Activated CD8-positive, alpha-beta memory T cell treated with anti-CD3 and anti-CD28 coated beads for 48 hours (primary cell): ENCODE measurements at places on chromosomes 2 and 18.

GRCh38 chr18:5057386-5058348 is 139.4 kb downstream of the AKAIN1 start:
- no peak for DNase-seq

- DNase-seq: no peak
Measured at GRCh38 chr2:20803226-20803682, 19.6 kb downstream of the LDAH start.

DNA sequence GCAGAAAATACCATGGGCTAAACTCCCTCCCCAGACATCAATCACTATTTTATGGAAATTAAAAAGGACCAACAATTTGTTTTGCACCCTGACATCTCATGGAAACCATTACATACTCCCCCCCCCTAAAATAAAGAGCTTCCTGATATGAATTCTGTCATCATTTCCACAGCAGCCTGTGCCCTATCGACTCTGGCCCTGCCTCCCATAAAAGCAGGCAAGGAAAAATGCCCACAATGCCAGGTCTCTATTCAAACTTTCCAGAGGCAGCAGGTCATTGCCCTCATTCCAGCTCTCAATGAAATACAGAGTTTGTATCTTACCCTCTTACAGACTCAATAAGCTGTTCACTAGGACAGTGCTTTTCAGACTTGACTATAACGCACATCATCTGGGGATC is 254.4 kb upstream of the TANK start:
- DNase-seq: no peak

DNA sequence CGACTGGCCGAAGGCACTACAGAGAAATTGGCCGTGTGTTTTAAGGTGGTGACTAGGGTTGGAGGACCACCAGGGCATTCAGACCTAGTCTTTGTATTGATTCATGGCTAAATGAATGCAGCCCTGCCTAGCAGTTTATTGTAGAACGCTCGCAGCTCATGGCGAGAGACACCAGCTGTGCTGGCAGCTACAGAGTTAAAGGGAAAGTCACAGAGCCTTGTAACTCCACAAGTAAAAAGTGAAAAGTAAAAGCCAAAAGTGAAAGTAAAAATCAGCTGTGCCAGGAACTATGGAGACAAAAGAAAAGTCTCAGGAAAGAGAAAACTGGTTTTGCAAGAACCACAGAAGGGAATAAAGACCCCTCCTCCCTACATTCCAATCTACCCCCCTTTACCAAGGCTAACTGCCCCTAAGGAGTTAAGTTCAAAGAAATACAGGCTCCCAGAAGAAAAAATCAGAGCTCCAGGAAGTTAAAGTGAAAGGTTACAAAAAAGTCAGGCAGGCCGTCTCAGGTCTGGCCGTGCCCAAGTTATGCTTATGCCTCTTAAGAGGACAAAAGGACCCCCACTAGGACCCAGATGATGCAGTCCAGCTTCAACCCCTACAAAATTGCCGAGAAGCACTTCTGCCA is 46.4 kb upstream of the SELENOI start:
- DNase-seq: no peak

DNA sequence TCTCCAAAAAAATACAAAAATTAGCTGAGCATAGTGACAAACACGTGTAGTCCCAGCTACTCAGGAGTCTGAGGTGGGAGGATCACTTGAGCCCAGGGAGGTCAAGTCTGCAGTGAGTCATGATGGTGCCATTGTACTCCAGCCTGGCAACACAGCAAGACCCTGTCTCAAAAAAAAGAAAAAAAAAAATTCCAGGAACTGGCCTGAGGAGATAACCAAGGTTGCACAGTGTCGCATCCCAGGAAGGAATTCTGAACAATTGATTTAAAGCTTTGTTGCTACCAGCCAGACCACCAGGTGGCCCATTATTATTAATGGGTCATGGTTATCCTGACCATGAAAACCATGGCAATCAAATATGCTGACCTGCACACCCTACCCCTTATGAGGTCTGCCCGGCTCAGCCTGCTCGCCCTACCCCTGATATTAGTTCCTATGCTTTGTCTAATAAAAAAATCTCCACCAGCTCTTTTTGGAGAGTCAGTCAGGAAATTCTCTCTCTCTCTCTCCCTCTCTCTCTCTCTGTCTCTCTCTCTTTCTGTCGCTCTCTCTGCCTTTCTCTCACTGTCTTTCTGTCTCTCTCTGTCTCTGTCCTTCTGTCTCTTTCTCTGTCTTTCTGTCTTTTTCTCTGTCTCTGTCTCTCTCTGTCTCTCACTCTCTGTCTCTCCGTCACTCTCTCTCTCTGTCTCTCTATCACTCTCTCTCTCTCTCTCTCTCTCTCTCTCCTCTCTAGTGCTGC is 73.7 kb downstream of the NCAPH start:
- no peak for DNase-seq

- DNase-seq: no peak
Measured at GRCh38 chr2:189504238-189504637, 63.0 kb downstream of the WDR75 start.

GRCh38 chr2:233105156-233105895 is 45.2 kb downstream of the INPP5D start:
- no peak for DNase-seq

DNA sequence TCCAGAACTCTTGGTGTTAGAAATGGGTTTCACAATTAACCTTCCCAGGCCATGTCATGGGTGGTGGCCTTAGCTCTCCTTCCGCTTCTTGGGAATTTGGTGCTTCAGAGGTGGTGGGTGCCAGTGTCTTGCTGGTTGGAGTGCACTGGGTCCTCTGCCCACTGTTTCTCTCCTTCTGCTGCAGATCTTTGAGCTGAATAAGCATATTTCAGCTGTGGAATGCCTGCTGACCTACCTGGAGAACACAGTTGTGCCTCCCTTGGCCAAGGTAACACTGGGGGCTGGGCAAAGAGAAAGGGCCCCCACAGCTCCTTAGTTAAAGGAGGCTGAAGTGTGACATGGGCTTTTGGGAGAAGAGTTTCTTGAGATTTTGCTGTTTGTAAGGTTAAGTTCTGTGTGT is 32.0 kb upstream of the PRLH start:
- DNase-seq: no peak

GRCh38 chr18:3062798-3063680 is 50.1 kb upstream of the LPIN2 start:
- no peak for DNase-seq

DNA sequence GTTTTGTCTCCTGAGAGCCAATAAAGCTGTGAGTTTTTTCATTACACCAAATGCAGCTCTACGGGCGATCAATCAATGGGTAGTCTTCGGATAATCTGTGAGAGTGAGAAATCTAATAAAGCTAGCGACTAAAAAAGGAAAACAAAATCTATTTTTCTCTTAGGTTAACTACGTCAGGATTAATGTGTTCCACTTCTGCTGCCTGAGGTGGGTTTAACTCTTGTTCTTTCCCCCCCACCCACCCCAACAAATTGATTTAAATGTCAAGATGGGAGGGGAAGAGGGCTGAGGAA is 63.0 kb upstream of the PSMD14 start:
- DNase-seq: no peak

DNA sequence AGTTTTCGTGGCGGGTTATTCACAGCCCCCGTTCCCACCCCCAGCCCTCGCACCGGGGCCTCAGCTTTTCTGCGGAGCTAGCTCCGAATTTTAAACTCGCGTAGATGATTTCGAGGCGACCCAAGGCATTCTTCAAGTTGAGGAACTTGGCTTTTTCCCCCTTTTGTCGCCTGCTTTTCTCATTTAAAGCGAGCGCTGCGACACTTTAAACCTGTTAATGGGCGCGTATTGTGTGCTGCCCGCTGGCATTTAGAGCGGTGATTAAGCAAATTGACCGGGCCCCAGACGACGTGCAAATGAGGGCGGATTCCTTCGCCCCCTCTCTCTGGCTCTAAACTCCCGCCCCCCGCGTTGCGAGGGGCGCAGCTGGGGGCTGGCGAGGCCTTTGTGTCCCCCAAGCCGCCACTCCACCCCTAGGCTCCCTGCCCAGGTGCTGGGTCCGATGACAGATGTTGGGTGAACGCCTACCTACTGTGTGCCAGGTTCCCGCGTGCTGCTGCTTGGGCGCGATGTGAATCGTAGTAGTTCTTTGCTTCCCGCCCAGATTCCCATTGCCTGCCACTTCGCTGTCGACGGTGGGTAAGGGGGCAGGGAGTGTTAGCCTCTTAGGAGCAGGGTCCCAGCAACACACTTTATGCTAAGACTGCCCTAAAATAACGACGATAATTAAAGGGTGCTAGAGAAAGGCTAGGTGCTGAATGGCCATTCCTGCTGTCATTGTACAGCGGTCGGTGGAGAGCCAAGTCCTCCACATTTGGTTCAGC is 1.9 kb downstream of the TCF7L1 start:
- no peak for DNase-seq

DNA sequence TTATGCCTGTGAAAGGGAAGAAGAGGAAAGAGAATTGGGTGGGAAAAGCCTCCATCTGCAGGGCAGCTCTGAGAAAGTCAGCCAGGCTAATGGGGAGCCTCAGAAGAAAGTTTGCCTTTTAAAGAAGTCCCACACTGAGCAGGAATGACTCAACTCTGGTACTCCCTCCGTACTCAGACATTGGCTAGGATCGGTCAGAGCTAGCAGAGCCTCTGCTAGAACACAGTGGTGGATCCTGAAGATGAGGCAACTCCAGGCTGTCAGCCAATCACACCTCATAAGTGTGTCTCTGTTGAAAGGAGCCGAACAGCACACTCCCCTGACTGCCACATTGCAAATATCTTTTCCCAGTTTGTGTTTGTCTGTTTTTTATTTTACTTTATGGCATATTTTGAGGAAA is 96.9 kb downstream of the HNRNPLL start:
- DNase-seq: no peak

GRCh38 chr2:68987021-68987503 is 12.6 kb downstream of the GKN1 start:
- DNase-seq: no peak

- DNase-seq: no peak
Measured at GRCh38 chr2:107735201-107735600, 91.5 kb upstream of the RGPD4 start.

DNA sequence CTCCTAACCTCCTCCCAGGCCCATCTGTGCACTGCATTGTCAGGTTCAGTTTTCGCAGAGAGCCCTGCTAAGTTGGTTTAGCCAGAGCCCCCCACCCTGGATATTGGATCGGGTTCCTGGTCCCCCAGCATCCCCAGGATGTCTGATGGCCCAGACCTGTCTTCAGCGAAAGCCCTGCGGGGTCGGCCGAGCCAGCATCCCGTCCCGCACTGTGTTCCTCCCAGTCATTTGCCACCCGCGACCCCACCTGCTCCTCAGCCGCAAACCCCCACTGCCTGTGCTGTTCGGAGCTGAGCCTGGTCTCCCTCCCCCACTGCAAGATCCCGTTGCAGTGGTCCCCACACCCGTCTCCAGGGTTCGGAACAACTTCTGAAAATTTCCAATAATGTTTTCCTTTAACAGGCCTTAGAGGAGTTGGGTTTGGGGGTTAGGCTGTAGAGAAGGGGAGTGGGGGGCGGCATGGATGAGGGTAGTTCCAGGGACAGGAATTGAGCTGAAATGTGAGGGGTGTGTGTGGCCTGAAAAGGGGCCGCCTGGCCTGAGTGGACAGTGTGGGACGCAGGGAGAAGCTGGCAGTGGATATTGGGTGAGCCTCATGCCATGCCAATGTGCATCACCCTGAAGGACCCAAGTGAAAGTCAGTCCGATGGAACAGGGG is 1.6 kb upstream of the COPS9 start:
- no peak for DNase-seq

- no peak for DNase-seq
Measured at GRCh38 chr2:195632856-195633572, 24.0 kb upstream of the SLC39A10 start.

DNA sequence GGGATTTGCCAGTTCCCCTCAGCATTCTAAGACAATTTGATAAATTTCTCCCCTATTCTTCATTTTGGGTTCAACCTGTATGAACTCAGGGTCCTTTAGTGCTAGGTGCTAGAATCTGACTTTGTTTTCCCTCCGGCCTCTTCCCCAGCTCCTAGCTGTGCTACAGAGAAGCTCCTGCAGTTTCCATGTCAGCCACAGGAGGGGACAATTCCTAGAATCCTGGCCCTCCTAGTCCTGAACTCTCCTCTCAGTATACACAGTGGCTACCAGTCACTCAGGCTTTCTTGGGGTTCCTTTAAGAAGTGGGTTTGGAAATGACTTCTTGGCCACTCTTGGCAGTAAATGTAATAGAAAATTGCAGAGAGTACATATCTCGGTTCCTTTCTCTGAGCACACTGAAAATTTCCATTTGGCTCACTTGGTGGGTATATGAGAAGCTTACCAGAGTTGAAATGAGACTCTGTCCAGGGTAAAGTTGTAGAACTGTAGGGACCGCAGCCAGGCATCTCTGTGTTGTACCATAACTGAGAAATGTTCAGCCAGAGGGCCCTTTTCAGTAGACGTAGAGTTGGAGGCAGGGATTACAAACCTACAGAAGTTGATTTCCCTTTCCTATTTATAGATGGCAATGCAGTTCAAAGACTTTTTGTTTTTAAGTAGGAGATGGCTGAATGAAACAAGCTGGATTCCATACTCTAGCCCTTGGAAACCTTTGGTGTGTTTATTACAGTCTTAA is 5.0 kb upstream of the CHST10 start:
- DNase-seq: no peak

DNA sequence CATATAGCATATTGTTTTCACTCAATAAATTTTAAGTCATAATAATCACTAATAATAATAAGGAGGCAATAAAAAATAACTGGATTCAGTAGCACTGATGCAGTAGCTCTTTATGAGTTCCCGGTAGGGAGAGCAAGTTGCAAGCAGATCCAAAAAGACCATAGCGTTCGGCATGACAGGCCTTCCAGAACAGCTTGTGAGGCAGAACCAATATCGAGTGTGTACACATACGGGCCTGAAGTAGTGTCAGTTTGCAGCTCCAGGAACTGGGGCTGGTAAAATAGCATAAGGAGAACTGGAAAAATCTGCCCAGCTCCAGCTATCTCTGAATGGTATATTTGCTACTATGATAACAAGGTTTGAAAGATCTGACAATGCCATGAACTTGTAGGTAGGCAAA is 1607.8 kb upstream of the PIK3C3 start:
- no peak for DNase-seq

DNA sequence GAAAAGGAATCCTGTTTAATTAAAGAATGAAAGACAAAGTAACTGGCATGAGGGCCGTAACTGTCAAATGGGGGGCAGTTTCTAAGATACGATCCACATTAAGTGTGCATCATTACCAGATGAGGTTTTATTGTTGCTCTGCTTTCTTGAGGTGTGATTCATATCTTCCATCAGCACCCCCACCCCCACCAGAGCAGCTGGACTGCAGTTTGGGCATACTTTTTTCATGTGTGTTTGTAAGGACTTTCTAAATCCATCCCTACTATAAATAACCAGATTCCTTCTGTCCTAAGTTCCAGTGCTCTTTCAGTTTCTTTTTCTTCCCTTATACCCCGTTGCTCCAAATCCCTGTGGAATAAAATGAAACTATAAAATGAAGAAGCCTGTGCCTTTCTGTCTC is 142.1 kb downstream of the CDCA7 start:
- no peak for DNase-seq

GRCh38 chr18:33757037-33757436 is 179.0 kb downstream of the ASXL3 start:
- no peak for DNase-seq

- DNase-seq: no peak
Measured at GRCh38 chr2:50789741-50790140, 242.2 kb downstream of the NRXN1 start.

GRCh38 chr2:118430510-118431164 is 342.4 kb downstream of the INSIG2 start:
- no peak for DNase-seq

- DNase-seq: no peak
Measured at GRCh38 chr2:183204397-183204796, 80.2 kb downstream of the NUP35 start.
